ENCODE measurements at places on chromosomes 2 and 18.

DNA sequence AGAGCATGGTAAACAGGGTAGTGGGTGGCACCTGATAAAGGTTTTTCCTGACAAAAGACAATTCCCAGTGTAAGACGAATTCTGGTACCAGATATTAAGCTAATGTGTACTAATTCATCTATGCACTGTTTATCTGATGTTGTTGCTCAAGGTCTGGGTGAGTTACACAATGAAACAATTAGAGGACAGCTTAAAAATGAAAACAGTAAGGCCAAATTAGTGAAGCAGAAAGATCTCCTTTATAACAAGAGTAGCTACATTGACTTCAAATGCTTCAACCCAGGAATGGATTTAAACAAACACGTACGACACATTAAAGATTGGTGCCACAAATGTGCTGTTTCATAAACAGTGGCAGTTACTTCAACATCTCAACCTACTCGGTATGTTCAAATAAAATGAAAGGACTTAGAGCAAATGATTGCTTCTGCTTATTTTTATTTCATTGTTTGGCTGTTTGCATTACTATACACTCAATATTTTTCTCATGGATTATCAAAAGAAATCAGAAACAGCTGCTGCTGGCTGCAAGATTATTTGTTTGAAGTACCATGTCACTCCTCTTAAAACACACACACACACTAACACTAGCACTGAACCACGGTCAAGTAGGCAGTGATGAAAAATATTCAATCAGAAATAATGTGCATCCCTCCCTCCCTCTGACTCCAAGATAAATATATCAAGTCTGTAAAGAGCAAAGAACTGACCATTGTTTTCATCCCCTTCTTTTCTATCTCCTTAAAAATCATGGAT, 94.4 kb upstream of the RND3 start:
- no peak for DNase-seq

GRCh38 chr2:60699617-60700016, 56.5 kb upstream of the PAPOLG start:
- DNase-seq, result no peak

GRCh38 chr18:34837769-34838272, 127.7 kb downstream of the DTNA start:
- no peak for DNase-seq

GRCh38 chr2:28896906-28897305, 2.4 kb downstream of the WDR43 start:
- no peak for DNase-seq

GRCh38 chr2:233053928-233054784, 6.0 kb upstream of the INPP5D start:
- DNase-seq, result peak; percentile 67

DNA sequence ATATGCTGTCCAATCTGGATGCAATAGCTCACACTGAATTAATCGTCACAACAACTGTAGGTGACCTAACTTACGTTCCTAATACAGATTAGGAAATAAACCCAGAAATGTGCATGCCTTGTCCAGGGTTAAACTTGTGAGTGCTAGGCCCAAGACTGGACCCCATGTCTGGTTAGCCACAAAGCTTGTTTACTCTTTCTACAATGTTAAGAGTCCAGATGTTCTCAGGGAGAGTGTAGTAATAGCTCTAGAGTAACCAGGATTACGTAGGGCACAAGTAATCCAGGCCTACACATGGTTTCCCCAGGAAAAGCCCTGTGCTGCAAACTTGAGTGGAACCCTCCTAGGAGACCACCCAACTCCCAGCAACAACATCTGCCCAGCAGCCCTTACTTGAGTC, 26.2 kb downstream of the TRIB2 start:
- DNase-seq, result no peak

- no peak for DNase-seq
Observed at GRCh38 chr2:26720322-26721114, 28.0 kb downstream of the KCNK3 start.

DNA sequence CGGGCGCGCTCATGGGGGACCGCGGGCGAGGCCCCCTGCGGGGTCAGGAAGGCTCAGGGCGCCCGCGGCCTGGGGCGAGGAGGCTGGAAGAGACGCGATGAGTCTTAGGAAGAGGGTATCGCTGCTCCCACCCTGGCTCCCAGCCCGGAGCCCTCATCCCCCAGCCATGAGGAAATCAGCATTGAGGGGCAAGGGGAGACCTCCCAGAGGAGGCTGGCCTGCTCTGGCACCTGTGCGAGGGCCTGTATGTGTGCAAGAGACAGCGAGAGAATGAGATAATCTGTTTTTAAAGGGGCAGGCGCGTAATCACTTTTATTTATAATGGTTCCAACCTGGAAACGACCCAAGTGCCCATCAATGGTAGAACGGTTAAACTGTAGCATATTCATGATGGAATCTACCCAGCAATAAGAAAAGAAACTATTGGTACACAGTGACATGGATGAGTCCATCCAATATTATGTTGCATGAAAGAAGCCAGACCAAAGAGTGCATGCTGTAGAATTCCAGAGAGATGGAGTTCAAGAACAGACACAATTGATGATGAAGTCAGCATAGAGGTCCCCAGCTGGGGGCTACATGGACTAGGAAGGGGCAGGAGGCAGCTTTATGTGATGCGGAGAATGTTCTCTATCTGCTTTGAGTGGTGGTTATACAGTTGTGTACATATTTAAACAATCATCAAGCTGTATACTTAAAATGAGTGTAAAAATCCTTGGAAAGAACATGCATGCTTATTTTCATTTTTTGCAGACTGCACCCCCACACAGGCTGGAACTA, 14.4 kb downstream of the FBXO41 start:
- no peak for DNase-seq

GRCh38 chr2:191976436-191976835, 129.5 kb upstream of the CAVIN2 start:
- no peak for DNase-seq

DNA sequence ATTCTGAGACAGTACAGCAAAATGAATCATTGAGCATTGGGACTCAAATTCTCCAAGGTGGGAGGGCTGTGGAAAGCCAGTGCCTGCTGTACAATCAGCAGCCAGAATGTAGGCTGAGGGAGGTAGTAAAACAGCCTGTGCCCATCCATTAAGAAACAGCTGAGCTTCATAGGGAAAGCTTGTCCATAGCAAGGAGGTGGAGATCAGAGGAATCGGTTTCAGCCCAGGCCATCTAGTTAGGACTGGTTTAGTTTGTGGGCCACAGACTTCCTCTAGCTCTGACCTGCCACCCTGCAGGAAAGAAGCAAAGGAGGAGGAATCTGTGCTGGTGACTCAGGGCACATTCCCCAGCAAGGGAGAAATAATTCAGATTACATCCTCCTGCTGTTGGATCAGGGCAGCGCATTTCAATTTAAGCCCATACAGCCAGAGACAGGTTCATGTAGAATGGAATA, 333.4 kb downstream of the SETBP1 start:
- DNase-seq, result no peak

DNA sequence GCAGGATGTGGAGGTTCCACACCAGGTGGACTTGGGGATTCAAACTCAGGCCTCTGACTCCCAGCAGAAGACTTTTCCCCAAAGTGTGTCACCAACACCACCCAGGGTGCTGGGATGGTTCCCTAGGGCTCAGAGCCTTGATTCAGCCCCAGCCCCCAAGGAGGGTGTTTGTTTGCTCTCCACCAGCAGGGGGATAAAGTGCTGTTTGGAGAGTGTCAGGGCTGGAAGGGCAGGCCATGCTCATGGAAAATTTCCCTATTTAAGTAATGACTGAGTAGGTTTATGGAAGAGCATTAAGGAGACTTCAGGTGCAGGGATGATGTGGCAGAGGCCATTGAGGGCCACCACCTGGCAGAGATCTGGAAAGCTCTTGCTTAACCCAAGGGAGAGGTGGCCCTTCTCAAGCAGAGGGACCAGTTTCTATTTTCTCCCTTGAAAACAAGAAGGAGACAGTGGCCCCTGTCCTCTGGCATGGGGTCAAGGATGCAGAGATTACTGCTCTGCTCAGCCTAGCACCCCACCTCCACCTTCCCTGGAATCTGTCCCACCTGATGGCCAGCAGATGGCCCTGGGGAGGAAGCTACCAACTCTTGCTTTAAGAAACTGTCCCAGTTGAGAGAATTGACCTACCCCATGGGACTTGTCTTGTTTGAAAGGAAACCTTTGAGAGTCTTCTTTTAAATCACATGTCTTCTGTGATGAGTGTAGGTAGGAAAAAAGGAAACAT, 122.1 kb downstream of the ACOXL start:
- no peak for DNase-seq
